EL (cell line): ENCODE measurements at places on chromosomes 3 and 15.
A peak's percentile ranks its signal among the peaks of the same experiment; 100 is the strongest.

DNA sequence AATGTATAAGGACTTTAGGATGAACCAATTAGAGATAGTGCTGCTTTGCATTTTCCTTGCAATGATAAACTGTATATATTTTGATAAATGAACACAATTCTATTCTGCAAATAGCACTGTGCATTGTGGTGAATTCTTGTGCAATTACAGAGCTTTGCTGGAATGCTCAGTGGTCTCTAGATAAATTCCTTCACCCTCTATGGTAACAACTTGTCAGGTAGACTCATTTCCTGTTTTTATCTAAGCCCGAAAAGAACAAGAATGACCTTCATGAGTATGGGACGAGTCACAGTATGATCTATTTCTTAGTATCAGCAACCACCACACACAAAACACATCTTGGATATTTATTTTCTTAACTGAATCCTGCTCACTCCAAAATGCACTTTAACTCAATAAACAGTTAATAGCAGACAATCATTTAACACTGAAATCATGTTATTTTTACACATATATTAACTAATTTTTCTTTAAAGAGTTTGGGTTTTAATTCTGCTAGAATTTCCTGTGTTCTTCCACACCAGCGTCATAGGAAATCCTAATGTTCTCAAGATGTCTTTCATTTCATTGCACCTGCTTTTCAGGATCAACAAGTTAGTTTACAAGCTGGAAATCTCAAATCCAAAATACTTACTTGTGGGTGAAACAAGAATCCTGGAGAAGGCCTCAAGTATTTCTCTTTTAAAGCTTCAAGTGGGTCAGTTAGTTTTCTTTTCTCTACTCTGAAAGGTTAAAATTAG, 551.2 kb downstream of the MECOM start:
- DNase-seq, result peak; percentile 89

DNA sequence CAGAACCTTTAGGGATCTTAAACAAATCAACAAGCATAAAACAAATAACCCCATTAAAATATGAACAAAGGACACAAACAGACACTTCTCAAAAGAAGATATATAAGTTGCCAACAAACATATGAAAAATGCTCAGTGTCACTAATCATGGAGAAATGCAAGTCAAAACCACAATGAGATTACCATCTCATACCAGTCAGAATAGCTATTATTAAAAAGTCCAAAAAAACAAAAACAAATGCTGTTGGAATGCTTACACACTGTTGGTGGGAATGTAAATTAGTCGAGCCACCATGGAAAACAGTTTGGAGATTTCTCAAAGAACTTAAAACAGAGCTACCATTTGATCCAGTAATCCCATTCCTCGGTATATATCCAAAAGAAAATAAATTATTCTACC, 423.6 kb downstream of the OTOL1 start:
- peak; percentile 41 for DNase-seq

DNA sequence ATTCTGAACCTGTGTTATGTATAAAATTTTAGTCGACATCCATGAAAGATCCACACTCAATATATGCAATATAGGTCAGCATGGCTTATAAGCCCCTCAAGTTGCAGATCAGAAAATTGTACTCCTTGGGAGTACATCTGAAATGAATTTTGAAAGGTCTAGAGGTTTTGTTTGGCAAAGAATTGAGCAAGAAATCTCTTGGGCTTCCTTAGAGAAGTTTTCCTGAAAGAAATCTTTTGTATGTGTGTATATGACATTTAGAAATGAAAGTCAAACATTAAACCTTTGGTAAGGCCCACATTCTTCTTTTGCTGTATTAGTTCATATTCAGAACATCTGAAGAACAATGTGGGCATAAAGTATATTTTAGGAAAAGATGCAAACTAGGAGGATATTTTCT, 1006.6 kb downstream of the NAALADL2 start:
- DNase-seq, result no peak

DNA sequence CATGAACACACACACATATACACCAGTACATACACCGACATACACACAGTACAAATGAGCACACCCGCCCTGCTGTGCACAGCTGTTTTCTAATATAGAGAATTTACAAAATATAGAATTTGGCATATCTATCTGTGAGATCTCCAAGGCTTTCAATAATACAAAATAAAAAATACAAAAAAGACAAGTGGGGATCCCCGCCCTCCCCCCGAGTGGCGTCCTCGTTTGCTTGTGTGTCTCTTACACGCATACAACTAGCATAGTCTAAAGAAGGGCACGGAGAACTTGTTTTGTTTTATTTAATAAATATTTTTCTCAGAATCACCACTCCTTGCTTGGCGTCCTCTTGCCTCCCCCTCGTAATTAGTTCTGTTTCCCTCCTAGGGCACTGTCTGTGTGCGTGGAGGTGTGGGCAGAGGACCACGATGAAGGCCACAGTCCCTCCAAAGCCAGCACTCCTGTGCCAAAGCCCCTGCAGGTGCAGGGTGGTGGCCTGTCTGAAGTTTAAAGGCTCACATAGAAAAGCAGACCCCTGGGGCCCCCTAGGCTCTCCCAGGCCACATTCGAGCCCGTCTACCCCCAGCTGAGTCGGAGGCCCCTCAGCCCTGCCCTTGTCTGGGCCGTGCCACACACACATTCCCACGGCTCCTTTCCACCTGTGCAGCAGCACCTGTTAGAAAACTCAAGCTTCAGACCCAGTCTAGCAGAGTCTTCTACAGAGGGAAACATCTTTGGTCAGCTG, 82.1 kb downstream of the SEC22A start:
- no peak for DNase-seq

DNA sequence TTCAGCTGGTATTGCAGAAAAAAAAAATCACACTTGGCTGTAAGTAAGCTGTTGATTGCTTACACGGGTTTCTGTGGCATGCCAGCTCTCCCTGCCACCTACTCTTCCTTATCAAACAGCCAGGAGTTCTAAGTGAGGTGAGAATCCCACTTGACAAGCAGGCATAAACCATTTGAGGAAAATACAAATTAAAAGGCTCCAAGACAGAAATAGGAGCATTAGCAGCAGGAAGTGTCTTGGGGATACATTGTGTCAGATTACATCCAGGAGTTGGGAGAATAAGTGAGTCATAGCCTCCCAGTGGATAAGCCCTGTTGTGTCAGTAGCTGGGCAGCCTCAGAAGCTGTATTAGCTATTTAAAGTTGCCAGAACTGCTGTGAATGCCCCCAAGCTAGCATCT, 256.0 kb downstream of the CNTN4 start:
- DNase-seq, result no peak

DNA sequence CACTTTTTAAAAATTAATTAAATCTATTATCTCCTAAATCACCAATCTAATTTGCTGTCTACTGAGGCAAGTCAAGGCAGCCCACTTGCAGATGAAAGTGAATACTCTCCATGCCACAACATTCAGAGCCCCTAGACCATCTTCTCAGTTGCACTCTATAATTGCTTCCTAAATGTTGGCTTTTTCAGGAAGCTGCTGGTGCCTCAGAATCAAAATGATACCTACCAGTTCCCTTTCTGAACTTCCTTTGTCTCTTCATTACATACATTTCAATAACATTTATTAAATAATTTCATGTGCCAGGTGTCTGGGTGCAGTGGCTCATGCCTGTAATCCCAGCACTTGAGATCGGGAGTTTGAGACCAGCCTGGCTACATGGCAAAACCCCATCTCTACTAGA, 124.1 kb downstream of the SERPINI1 start:
- no peak for DNase-seq

- no peak for DNase-seq
Observed at GRCh38 chr3:43038010-43038409, 58.9 kb downstream of the GASK1A start.

- no peak for DNase-seq
Observed at GRCh38 chr15:48784756-48785155, 26.1 kb downstream of the CEP152 start.

GRCh38 chr3:167507954-167508353, 34.1 kb upstream of the SERPINI2 start:
- no peak for DNase-seq

DNA sequence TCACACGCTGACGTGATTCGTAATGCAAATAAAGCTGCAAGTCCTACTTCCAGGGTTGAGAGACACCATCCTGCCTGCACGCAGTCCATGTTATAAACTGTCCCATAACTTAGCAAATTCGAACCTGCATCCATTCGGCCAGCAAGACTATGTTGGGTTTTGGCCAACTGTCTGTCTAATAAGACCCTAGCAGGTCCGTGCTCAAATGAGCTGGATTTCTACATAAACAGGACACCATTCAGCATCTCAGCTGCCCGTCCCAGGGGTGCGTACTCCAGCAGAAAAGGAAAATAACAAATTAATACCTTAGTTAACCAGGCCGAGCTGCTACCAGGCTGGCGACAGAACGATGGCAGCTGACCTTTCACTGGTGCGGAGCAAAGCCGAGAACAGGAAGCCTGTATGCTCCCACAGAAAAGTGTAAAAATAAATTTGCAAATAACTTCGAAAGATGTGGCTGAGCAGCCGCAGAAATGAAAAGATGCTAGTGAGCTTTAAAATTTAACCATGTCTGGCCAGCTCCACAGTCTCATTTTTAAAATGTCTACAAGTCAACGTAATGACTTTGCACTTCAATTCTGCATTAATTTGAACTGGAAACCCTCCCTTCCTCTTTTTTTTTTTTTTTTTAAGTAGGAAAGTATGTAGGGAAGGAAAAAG, 97.1 kb upstream of the SNRPA1 start:
- DNase-seq, result no peak

GRCh38 chr15:42349186-42349585, 10.1 kb upstream of the CAPN3 start:
- peak; percentile 66 for DNase-seq

DNA sequence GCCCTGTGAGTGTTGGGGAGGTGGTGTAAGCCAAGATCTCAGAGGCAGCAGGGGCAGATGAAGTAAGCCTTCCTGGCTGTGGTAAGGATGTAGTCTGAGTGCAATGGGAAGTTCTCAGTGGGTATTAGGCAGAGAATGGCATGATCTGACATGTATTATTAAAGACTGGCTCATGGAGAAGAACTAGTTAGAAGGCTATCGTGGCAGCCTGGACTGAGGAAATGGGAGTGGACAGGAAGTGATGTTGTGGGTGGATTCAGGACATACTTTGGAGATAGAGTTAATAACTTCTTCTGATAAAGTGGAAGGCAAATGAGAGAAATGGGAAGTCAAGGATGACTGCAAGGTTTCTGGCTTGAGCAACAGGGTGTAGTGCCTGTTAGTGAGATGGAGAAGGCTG, 250.9 kb upstream of the CFAP20DC start:
- DNase-seq, result no peak

DNA sequence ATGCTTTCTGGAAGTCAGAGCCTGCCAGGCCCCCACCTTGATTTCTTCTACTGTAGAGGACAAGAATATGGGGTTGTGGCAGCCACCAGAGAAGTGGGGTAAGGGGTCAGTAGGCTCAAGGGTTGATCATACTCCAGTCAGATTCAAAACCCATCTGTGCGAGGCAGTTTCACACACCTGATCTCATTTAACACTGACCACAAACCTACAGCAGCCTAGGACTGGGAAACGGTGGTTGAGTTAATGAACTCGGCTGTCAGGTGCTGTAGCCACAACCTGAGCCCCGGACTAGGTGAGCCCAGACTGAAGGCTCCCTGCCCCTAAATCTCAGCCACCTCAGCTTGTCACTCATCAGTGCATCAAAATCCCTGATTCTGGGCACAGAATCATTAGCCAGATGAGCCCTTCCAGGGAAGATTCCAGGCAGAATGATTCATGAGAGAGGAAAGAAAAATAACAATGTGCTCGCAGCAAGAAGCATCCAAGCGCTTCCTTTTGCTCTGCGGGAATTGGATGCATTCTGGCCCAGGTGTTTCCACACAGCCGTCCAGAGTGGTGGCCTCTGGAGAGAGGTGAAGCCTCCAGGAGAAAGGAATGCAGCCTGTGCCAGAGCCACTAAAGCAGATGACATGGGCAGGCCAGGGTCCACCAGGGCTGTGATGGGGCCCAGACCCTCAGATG, 102.1 kb downstream of the SRGAP3 start:
- DNase-seq, result no peak

GRCh38 chr3:174945951-174946350, 86.8 kb downstream of the NAALADL2 start:
- peak; percentile 18 for DNase-seq

- DNase-seq, result peak; percentile 25
Observed at GRCh38 chr15:69469467-69470201, 17.0 kb downstream of the RPLP1 start.

DNA sequence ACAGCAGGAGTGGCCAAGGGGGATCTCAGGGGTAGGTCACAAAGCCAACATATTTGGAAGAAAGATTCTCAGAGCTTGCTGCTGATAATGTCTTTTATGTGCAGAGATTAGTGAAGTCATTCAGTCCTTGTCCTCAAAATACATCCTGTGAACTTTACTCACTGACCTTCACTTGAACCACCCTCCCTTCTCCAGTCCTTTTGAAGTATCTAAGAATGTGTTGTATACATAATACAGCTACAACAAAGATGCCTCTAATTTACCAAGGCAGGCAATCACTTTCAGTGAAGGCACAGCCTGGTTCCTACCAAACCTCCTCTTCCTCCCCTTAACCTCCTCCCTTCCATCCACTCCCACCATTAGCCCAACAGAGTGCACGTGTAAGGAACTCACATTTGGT, 38.3 kb downstream of the ETV5 start:
- DNase-seq, result no peak

- DNase-seq, result peak; percentile 8
Observed at GRCh38 chr3:120021523-120021922, 72.7 kb downstream of the GSK3B start.

DNA sequence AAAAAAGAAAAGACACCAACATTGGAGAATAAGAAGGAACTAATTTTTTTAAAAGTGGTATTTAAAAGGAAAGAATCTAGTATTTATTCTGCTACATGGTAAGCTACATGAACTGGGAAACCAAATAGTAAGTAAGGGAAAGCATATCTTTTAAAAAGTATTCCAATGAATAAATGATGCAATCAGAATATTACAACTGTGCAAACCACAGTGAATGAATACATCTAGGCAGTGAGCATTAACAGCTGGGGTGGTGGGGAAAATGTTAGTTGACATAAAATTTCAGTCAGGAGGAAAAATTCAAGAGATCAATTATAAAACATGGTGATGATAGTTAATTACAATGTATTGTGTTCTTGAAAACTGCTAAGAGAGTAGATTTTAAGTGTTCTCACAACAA, 16.9 kb downstream of the ICE2 start:
- DNase-seq, result no peak

GRCh38 chr3:53641397-53641796, 147.0 kb downstream of the CACNA1D start:
- DNase-seq, result no peak

DNA sequence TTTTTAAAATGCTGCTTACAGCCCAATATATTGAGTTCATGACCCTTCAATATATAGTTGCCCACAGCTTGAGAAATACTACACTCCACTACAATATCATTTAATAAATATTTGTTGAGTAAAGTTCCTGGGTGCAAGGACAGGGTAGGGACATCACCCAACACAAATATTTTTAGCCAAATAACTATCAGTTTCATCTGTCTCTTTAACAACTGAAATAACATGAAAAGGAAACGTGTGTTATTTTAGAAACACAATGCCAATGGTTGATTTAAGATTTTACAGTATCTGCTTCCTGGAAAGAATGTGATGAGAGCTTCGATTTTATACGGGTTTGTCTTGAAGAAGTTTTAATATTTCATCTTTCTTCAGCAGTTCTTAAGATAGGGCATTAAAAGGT, 67.7 kb upstream of the CDV3 start:
- DNase-seq, result no peak

GRCh38 chr3:8301977-8302735, 199.5 kb upstream of the LMCD1 start:
- peak; percentile 50 for DNase-seq
